ENCODE measurements at places on chromosomes 5 and 9.
A peak's percentile ranks its signal among the peaks of the same experiment; 100 is the strongest.

DNA sequence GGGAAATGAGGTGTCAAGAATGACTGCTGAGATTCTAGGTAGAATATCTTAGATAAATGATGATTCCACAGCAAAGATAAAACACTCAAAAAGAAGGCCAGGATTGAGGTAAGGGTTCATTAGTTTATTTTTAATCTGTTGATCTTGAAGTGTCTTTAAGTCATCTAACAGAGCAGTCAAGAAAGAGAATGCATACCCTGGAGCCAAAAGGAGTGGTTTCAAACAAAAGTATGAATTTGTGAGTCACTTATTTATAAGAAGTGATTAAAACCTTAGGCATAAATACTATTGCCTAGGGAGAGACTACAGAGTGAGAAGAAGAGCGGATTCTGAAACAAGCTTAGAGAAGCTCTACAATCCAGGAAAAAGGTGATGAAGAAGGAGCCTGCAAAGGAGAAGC is 541.0 kb downstream of the DTWD2 start:
- DNase-seq = no peak

DNA sequence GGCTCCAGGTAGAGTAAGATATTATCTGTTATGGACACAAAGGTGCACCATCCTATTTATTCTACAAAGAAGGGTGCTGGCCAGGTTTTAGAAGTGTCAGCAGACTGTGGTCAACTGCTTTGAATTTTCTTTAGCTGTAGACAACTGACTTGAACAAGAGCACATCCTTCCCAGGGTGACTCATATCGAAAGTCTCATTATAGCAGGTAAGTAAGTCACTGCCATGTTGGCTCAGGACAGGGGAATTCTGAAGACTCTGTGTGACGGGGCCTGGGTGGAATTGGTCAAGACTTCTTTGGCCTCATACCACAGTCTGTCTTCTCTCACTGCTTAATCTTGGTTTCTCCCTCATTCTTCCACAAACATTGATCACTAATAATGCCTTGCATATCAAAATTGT is 214.5 kb upstream of the CDH9 start:
- DNase-seq = no peak

DNA sequence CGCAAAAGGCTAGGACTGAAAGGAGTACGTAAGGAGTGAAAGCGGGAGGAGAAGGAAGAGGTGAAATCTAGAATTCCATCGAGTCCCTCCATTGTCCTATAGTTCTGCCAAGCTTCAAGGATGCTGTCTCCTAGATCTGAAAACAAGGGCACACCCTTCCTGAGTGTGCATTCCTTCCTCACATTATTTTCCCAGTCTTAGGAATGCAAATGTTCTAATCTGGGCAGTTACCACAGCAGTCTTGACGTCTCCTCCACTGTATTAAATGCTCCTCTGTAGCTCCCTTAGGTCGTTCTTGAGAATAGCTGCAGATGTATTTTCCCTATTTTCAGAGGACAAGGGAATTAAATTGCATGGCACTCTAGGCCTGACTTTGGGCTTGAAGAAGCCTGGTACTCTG is 127.6 kb downstream of the SLIT3 start:
- DNase-seq = no peak

DNA sequence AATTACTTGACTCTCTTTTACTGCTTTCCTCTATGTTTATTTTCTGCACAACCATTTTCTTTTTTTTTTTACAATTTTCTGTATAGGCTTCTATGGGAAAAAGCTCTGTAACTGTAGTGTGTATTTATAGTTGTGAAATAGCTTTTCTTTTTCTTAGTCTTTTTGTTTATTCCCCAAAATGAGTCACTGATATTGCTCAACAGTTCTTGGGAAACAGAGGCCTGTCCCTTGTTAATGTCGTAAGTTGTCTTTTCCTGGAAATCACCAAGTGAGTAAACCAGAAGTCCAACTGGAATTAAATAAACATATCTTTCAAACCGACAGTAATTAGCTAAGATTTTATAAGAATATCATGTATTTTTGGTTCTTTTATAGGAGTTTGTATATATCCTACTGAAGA is 325.1 kb upstream of the PRR16 start:
- peak; percentile 70 for DNase-seq

DNA sequence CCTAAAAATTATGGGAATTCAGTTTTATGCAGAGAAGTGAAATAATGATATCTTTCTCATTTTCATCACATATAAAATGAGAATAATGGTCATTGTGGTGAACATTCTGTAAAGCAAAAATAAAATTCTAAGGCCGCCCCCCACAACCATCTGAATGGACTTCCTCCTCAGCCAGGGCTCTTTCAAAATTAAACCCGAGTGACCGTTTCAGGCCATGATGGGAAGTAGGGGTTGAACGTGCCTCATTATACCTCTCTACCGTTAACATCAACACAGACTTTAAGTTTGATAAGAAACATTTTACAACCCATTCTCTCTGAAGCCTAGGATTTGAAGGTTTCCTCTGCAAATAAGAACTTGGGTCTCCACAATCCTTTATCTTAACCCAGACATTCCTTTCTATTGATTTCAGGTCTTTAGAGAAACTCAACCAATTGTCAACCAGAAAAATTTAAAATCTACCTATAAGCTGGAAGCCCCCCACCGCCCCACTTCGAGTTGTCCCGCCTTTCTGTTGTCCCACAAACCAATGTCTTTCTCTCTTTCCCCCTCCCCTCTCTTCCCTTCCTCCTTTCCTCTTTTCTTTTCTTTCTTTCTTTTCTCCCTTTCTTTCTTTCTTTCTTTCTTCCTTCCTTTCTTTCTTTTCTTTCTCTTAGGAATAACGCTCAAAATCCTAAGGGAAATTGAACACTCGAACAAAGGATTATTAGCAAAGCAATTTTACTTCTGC is 1.7 kb upstream of the TMCO6 start:
- no peak for DNase-seq

GRCh38 chr5:68074048-68074632 is 141.4 kb upstream of the PIK3R1 start:
- no peak for DNase-seq

GRCh38 chr5:72770266-72770665 is 46.2 kb upstream of the TNPO1 start:
- no peak for DNase-seq

- no peak for DNase-seq
Measured at GRCh38 chr9:133286523-133286922, 11.5 kb upstream of the ABO start.

DNA sequence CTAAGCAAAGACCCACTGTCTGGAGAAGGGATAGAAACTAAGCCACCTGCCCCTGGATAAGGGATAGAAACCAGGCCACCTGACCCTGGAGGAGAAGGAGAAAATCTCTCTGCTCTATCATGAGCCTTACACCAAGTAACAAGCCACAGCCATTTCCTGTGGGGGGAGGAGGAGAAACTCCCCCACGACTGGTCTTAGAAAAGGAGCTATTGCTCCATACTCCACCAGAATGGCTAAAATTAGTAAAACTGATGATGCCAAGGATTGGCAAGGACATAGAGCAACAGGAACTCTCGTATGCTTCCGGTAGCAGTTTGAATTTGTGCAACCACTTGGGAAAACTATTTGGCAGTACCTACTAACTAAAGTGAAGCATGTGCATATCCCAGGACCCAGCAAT is 70.8 kb downstream of the ACTL7B start:
- peak; percentile 82 for DNase-seq

- peak; percentile 47 for DNase-seq
Measured at GRCh38 chr9:120934281-120934680, 7.7 kb upstream of the TRAF1 start.

- DNase-seq = no peak
Measured at GRCh38 chr9:131738293-131739132, 1.4 kb downstream of the RAPGEF1 start.

DNA sequence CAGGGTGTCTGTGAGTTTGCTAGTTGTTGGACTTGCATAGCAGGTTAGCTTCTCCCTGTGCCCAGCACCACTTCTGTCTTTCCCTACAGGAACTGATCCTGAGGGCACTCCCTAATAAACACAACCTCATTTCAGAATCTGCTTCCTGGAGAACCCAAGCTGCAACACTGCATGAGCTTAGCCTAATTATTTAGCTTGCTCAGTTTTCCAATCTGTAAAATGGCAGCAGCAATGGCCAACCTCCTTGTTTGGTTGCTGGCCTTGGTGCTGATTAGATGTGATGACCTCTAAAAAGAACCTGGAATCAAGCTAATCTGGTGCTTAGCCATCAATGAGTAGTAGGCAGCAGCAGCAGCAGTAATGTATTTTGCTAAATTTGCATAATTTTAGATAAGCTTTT is 133.9 kb downstream of the ADCY2 start:
- no peak for DNase-seq

- no peak for DNase-seq
Measured at GRCh38 chr9:132192728-132193127, 30.9 kb downstream of the NTNG2 start.

DNA sequence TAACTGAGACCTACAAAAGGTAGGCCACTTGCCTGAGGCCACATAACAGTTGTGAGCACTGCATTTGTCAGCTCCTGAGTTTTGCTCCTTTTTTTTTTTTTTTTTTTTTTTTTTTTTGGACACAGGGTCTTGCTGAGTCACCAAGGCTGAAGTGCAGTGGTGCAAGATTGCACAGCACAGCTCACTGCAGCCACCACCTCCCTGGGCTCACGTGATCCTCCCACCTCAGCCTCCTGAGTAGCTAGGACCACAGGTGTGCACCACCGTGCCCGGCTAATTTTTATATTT is 37.1 kb downstream of the LAMC3 start:
- DNase-seq = no peak

DNA sequence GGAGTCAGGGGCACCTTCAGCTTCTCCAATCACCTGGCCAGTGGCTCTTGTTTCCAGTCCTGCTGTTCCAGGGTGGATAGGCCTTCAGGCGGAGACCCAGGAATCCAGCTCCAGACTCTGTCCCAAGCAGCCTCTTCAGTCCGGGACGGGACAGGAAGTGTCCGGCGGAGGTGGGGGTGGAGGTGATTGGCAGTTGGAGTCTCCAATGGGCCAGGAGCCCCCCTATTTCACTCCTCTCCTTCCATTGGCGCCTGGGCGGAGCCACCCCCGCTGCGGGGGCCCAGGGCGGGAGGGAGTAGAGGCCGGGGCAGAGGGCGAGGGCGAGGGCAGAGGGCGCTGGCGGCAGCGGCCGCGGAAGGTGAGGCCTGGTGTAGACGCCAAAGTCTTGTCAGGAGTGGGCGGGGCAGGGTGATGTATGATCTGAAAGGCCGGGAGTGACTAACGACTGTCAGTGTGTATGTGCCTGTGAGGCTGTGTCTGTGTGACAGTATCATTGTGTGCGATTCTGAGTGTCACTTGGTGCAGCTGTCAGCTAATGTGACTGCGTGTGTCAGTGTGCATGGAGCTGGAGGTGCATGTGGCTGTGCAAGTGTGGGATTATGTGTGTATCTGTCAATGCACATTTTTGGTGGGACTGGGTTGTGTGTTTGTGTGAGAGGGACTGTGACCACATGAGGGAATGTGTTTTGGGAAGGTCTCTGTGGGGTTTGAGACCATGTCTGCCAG is at the start of gene IL11RA:
IL11RA (plus strand) TSS at position 310 of the 726 bp plus-strand sequence. CDS start 3,033 bp downstream, outside the sequence.
- no peak for DNase-seq

GRCh38 chr5:128551476-128551875 is 13.4 kb upstream of the FBN2 start:
- no peak for DNase-seq

- no peak for DNase-seq
Measured at GRCh38 chr5:87029951-87030350, 237.7 kb upstream of the RASA1 start.

DNA sequence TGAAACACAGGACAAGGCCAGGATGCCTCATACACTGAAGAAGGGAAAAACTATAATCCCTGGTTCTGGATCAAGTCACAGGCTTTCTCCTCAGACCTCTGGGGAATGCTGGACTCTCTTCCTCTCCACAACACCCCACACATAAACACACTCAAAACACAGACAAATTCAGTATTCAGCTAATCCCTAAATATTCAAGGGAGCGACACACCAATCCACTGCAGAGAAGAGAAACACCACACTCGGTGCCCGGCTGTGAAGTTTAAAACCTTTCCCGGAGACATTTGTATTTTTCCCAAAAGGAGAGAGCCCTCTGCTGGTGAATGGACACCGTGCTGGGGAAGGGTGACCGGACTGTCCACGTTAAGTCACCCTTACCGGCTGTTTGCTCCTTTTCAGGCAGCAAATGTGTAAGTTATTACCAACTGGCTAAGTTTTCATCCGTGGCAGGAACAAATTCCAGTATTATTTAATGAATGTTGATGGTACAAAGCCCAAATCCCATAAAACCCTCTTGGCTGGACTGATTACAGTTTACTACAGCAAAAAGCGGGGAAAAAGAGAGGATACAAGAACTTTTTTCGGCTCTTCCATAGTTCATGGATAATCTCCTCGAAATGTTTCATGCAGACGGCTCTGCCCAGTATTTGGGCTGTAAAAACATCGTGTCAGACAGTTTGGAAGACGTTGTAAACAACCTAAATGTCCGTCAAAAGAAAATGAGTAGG is 130.9 kb upstream of the SLC30A5 start:
- no peak for DNase-seq

- no peak for DNase-seq
Measured at GRCh38 chr9:133826289-133827085, 88.3 kb upstream of the SARDH start.

GRCh38 chr5:74021126-74021525 is 395.1 kb downstream of the ARHGEF28 start:
- no peak for DNase-seq

GRCh38 chr5:91130759-91131158 is 252.4 kb downstream of the ARRDC3 start:
- no peak for DNase-seq

DNA sequence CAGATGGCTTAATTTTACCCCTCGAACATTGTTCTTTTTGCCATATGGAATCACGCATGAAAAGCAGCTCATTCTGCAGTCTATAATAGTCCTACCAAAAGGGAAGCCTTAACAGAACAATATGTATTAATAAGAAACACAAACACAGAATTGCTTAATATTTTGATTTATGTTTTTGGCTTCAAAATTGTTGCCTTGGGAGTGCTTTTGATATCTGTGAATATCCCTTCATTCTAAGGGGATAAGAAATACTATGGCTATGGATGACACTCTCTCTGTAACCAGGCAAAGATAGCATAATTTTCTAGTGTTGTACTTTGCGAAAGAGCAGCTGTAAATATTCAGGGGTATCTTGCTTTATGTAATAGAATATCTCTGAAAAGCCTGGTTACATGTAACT is 26.3 kb upstream of the CFAP95 start:
- no peak for DNase-seq

GRCh38 chr5:41843456-41844370 is 26.5 kb downstream of the OXCT1 start:
- peak; percentile 37 for DNase-seq

GRCh38 chr9:97873882-97874281 is 20.9 kb downstream of the FOXE1 start:
- DNase-seq = no peak

DNA sequence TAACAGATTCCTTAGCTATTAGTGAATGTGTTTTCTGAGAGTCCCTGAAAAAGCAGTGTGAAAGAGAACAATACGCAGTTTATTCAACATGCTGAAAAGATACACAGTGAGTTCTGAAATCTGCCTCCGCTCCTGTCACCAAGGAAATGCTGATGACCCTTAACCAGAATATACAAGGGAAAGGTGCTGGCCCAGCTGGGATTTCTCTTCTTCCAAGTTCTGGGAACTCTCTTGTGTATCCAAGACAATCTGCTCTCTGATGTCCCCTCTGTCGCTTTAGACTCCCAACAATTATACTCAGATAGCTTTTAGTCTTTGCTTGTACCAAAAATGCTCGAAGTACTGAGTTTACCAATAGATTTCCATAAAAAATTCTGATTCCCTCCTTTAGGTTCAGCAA is 214.9 kb downstream of the TMEM167A start:
- no peak for DNase-seq

GRCh38 chr9:86644675-86645034 is 290.4 kb upstream of the TUT7 start:
- DNase-seq = no peak

Data from AML-193 (cell line).